ENCODE measurements at places on chromosomes 7 and 10.

DNA sequence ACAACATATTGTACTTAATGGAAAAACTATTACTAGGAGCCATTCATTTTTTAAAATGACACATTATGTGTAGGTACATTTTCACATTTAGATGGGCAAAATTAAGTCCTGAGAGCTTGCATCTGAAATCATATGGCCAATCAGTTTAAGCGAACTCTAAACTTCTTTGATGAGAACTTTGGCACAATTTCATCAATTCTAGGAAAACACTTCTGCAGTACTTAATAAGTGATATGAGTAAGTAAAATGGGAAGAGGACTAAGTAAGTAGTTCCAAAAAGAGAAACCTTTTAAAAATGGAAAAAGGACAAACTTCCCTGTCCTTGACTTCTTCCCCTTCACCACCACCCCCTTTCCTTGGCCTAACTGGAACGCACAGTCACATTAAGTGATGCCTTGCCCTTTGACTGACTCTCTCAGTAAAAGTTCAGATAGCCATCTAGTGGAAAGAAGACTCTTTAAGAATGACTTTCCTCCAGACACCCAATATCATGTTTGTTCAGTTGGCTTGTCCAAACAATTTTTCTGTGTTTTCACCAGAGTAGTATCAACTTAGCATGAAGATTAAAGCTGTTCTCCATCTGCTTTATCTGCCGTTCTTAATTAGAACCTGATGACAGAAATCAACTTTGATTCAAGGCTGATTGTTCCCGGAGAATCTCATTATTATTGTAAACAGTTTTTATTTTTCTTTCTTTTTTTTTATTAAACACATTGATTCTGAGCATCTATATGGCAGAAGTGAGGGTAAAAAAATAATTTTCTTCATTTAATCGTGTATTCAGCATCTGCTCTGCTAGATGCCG lies 45.1 kb downstream of the CNNM2 start:
- DNase-seq, result no peak

GRCh38 chr10:92880233-92880861 lies 32.0 kb downstream of the EXOC6 start:
- no peak for DNase-seq

- DNase-seq, result no peak
Measured at GRCh38 chr7:132428247-132428919, 147.9 kb downstream of the PLXNA4 start.

DNA sequence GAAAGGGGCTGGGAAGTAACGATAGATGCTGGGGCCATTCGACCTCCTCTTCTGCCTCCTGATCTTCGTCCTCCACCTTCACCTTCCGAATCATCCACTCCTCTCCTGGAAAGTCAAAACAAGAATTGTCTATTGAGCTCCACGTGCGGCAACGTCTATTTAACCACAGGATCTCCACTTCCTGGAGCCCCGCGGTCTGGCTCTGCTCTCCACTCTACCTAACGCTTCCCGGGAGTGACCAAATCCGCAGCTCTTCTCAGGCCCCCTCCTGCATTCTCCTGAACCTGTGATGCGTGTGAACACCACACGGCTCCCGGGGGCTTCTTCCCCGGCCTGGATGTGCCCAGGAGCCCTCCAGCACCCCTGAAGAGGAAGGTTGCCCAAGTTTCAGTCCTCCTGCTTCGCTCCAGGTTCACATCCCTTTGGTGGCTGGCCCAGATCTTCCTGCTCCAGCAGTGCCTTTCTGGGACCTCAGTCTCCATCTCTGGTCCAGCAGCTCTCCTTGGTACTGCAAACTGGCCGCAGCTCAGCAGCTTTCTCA lies 7.2 kb downstream of the ZNF467 start:
- no peak for DNase-seq

- no peak for DNase-seq
Measured at GRCh38 chr7:5685205-5685604, 96.3 kb downstream of the RNF216 start.

- no peak for DNase-seq
Measured at GRCh38 chr7:38630720-38631673, at the start of gene AMPH. AMPH (minus strand) TSS chr7:38631373; CDS start chr7:38631351, 22 bp downstream.

GRCh38 chr10:3538656-3539531 lies 246.1 kb downstream of the KLF6 start:
- no peak for DNase-seq

- no peak for DNase-seq
Measured at GRCh38 chr7:116167177-116167576, 43.2 kb upstream of the TES start.

- DNase-seq, result no peak
Measured at GRCh38 chr7:84939888-84940287, 247.0 kb downstream of the SEMA3D start.

GRCh38 chr7:12623885-12624498 lies 53.5 kb downstream of the SCIN start:
- DNase-seq, result no peak

GRCh38 chr7:24982917-24983316 lies 2.9 kb upstream of the OSBPL3 start:
- no peak for DNase-seq

DNA sequence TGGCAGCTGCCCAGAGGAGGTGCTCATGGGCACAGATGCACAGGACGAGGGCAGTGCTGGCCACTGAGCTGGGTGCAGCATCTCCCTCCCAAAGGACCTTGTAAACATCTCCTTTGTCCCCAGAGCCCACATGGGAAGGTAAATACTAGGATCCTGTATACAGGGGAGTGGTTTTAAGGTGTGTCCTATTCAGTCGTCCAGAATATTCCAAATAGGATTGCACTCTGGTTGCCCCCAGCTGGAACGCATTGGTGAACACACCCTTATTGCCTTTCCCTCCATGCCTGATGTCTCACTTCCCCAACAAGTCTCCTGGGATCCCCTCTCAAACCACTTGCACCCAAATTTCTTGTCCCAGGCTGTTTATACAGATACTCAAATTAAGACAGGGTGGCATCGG lies 152.0 kb upstream of the PCBD1 start:
- no peak for DNase-seq

DNA sequence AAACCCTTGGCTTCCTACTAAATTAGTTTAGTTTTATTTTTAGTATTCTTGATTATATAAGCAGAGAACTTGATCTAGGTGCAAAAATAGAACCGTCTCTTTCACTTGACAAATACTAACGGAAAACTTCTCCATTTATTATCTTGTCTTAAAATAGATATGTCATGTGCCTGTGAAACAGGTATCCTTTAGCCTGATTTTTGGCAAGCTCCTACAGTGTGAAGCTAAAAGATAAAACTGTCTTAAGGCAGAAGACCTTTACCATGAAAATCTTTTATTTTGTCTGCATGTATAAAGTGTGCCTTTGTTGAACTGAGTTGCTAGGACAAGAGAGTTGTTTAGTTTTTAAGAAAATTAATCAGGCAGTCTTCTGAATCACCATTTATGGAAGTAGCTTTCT lies 90.6 kb downstream of the CYP51A1 start:
- DNase-seq, result no peak

- DNase-seq, result no peak
Measured at GRCh38 chr7:139360948-139361307, 1.2 kb downstream of the LUC7L2 start.

DNA sequence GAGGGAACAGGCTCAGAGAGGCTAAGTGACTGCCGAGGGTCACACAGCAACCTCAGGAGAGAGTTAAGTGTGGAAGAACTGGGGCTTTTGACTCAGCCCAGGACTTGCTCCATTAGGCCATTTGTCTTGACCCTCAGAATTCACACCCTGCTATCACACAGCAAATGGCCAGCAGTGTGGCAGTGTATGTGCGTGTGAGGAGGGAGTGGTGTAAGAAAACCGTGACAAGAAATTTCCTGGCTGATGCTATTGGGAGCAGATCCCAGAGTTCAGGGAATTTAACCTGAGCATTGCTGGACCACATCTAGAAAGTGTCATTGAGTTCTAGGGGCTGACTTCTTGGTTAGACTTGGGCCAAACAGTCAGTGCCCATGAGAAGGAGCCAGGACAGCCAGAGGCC lies 18.4 kb downstream of the VWA2 start:
- DNase-seq, result no peak

DNA sequence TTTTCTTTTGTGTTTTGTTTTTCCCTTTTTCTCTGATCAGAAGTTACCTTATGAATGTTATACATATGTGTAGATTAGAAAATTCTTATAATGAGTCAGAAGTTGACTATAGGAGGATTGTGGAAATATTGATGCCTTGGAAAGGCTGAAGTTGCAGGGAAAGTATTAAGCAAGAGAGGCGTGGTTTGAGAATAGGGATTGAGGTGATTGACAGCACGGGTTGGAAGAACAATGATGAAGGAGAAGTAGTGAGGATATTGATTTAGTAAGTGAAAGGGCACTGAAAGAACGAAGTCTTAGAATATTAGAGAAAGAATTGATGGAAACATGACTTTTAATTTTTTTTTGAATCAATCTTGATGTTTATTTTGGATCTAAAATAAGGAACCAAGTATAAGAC lies 176.0 kb downstream of the EXOC4 start:
- DNase-seq, result no peak

- DNase-seq, result no peak
Measured at GRCh38 chr7:14073543-14073942, 84.1 kb upstream of the ETV1 start.

DNA sequence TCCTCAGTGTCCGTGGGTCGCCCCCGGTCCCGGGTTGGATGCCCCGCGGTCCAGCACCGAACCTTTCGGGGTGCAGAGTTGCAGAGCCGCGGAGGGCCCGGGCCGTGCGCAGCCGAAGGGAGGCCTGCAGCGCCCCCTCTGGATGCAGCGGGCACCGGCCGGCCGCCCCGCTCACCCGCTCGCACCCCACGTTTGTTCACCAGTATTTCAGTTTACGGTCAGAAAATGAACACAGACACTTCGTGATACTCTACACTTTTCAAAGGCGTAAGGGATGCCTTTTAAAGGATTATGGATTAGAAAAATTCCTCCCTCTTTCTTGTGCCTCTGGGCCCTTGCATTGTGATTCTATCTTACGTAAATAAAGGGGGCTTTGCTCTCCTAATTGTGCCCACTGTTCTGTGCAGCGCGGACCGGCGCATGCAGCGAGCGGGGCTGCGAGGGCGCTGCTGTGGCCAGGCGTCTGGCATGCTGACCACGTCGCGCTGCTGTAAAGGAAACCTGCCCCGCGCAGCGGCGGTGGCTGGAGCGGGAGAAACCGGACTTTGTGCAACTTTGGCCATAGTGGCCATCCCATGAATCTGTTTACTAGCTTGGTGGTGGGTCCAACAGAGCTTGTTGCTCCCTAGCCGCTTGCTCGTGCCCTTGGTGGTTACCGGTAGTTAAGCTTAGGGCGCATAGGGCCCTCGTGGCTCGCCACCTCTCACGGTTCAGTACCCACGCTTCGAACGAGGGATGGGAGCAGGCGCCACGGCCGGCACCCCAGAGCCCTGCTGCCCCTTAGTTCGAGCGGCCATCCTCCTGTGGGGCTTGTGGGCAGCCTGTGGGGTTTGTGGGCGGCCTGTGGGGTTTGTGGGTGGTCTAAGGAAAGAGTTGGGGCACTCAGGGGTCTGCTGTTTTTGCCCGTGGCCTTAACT lies 739 bp upstream of the MEST start:
- peak; percentile 9 for DNase-seq

DNA sequence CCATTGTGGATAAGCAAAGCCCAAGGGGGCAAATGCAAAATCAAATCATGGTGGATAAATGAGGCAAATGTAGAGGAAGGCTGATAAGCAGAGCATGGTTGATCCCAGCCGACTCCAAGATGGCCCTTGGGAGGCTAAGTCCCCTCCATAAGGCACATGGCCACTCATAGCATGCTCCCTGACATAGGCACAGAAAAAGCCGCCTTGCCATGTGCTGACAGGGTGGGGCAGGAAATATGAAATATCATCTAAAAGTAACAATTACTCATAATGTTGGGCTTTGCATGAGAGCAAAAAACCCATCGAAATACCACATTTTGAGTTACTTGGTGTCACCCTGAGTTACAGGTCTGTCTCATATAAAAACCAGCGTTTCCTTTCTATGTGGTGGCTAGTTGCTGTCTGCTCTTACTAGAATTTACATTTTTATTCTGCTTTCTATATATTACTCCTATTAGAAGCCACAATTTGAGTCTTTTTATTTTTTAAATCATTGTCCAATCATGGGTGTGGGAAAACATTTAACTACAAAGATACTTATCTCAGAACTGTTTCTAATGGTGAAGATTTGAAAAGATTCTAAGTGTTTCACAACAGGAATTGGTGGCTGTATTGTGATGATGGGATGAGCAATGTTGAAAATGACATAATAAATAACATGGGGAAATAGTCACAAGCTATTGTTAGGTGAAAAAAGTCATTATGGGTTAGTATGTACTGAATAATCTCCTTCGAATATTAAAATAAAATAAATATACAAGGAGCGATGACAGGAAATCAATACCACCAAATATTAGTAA lies 102.7 kb downstream of the CUBN start:
- DNase-seq, result peak; percentile 48

- DNase-seq, result no peak
Measured at GRCh38 chr7:96120445-96121225, 201.3 kb downstream of the SLC25A13 start.

Measured in stimulated activated CD8-positive, alpha-beta memory T cell treated with anti-CD3 and anti-CD28 coated beads, Interleukin-2, amount 100 ng/mL, for 1 hour (primary cell).